Right ventricle myocardium inferior (tissue), 1 donor: ENCODE measurements at places on chromosomes 4 and X. TPM values are rescaled to one million over a fixed set of nuclear protein-coding genes. Genes with fewer than 3 reads are reported as not detected.

The TENM3 gene
- 2.9 TPM for total RNA-seq

GRCh38 chr4:142322996-142323395 is 523.1 kb downstream of the INPP4B start:
- DNase-seq = no peak

DNA sequence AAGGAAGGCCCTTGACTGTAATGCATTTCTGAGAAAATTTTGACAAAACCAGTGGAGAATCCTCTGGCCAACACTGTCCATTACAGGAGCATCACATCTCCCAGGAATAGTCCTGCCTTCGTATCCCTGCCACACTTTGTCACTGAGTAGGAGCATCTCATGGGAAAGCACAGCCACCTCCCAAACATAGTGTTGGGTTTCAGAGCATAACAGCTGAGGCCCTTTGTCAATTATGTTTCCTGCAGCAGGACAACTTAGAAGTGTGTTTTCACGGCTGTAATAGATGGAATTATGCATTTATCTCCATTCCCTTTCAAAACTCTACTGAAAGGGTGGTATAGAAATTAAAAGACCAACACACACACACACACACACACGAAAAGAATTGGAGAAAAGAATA is 91.1 kb upstream of the SMAD1 start:
- DNase-seq = no peak

DNA sequence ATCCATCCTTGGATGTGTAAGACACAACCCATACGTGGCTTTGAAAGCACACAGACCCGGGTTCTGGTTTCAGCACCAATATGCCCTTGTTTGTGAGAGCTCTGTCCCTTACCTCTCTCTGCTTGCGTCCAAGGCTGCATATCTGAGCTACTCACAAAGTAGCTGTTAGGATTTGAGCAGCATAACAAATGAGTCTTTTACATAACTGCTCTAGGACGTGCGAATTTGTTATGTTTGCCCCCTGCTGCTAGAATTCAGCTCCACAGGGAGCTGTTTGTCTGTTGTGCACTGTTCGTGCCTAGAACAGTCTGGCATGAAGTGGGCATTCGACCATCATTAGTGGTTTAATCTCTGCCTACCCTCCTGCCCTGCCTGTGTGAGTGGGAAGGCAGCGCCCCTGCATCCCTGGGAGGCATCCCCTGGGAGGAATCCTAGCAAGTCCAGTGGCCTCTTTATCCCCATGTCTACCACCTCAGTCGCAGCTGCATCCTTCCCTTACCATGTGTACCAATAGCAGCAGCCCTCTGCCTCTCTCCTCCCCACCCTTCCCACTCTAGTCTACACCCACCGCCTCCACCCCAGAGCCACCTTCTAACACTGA is 42.1 kb downstream of the SLC2A9 start:
- DNase-seq = no peak

DNA sequence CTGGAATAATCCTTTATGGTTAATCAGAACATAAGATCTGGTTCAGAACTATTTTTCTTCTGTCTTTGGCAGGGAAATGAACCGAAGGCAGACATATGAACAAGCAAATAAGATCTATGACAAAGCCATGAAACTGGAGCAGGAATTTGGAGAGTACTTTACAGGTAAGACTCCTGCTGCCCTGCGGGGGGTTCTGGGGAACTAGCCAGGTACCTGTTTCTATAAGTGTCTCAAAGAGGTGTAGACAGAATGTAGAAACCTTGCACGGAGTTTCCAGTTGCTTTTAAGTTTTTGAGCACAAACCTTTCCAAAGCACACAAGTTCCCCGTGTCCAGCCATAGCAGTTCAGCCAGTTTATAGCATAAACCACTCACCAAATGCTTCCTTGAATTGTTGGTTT is 56.2 kb downstream of the DLG3 start:
- no peak for DNase-seq
